Vagina (tissue), 2 donors: ENCODE measurements at places on chromosomes 6 and 20. TPM values are rescaled to one million over a fixed set of nuclear protein-coding genes. Genes with fewer than 3 reads are reported as not detected.

GRCh38 chr20:57176842-57177241, 89.6 kb downstream of the BMP7 start:
- no peaks in the 10 kb centered on the region for H3K27me3 ChIP-seq
- DNase-seq: no peak
- H3K4me3 ChIP-seq: no peak overlapping the region
- H3K4me1 ChIP-seq: no peaks in the 10 kb centered on the region

GRCh38 chr6:145813285-145814034, 1.1 kb downstream of the FBXO30 start:
- no peak for DNase-seq
- no peaks in the 10 kb centered on the region for H3K27me3 ChIP-seq
- no peaks in the 10 kb centered on the region for H3K36me3 ChIP-seq
- H3K4me3 ChIP-seq: peak overlapping the region; percentile 60

TMEM200A gene
- total RNA-seq: 3.9 TPM

MAPK13 gene
- total RNA-seq: 21.9 TPM
